ENCODE measurements at places on chromosomes 4 and X. TPM values are rescaled to one million over a fixed set of nuclear protein-coding genes. Genes with fewer than 3 reads are reported as not detected.

DNA sequence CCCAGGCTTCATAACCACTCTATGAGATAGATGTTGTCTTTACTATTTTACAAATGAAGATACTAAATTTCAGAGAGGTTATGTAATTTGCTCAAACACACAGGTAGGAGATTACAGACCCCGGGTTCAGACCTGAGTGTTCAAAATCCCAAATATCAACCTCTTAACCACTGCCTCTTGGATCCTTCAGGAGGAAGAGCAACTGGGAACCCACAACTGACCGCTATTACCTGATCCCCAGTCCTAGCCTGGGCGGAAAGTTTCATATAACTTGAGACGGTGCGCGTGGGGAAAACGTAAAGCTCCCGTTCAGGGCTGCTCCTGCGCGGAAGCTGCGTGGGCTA is 8.9 kb upstream of the PRDM8 start:
- DNase-seq: no peak

Gene MAP3K15
- total RNA-seq: 0.55 TPM

DNA sequence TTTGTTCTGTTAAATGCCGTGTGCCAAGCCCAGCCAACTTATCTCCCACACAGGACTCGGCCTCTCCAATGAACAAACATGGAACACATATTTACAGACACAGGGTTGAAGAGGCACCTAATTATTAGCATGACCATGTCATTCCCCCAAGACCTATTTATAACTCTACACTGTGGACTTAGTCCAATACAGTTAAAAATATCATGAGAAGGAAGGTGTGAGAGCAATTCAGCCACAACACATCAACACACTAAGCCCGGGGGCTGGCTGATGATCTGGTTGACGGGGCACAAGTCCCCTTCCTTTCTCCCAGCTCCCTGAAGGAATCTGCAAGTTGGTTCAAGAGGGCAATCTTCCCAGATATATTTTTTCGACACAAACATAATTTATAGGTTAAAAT is 28.1 kb downstream of the MANBA start:
- no peak for DNase-seq

Gene PCGF3
- total RNA-seq: 45.6 TPM

Gene GAGE13
- total RNA-seq: not detected

DNA sequence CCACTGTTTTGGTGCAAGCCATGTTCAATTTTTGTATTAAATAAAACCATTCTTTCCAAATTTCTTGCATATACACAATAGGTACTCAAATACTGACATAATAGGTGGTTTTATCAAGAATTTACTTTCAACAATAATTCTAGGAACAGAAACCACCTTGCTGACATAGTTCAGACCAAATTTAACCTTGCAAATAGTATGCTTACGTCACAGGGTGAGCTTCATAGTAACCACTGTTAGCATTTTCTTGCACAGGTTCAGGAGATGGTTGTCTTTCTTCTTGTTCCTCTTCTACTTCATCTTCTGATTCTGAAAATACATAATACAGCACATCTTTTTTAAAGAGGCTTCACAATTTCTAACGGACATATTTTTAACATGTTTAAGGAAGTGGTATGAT is 17.6 kb downstream of the G3BP2 start:
- DNase-seq: no peak

Gene FAAH2
- 1.5 TPM for total RNA-seq

Gene ESX1
- total RNA-seq: 0.10 TPM

DNA sequence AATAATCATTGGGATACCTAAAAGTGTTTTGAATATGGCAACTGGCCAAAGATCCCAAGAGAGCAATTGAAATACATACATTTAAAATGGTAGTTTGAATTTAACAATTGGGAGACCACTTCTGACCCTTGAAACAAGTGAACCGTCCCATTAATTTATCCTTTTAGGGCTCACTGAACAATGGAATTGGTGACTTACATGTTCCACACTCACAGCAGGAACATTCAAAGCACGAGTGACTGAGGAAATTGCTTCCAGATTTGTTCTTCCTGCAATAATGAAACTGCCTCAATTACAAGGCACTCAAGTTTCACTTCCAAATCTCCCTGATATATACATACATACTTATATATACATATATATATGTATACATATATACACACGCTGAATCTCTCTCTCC is 20.6 kb downstream of the SLC39A8 start:
- DNase-seq: no peak

DNA sequence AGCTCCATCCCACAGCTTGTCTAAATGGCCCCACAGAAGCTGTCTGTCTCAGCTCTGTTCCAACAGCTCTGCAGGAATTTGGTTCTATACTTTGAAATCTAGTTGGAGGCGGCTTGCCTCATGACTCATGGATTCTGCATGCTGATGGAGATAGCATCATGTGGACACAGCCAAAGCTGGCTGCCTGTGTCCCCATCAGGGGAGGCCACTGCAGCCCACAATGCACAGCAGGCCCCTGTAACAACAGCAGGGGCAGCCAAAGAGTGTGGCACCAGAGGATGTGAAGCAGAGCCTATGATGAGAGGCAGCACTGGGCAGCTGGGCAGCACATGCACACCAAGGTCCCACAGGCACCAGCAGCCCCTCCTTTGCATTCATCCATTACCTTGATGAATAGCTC is 67.2 kb downstream of the DCAF12L1 start:
- DNase-seq: no peak

Gene SH3RF1
- total RNA-seq: 17.1 TPM

DNA sequence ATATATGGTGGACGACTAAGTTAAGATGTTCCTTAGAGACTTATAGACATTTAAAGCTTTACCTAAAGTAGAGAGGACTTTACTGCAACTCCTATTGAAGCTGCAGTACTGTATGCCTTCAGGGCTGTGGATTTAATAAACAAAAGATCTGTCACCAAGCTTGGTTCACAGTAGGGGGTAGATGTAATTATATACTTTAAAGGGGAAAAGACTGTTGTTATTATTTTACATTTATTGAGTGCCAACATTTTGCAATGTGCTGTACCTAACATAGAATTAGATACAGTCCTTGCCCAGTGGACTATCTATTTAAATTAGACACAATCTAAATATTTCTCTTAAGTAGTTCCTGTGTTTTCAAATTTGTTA is 67.2 kb downstream of the SLIT2 start:
- no peak for DNase-seq

Gene HS6ST2
- 11.4 TPM for total RNA-seq

- no peak for DNase-seq
These were observed 252.5 kb downstream of the DTHD1 start for GRCh38 chr4:36533944-36534343.

Gene PAGE1
- not detected for total RNA-seq

GRCh38 chrX:133414406-133415275 is 648 bp downstream of the GPC4 start:
- DNase-seq: peak; percentile 49

DNA sequence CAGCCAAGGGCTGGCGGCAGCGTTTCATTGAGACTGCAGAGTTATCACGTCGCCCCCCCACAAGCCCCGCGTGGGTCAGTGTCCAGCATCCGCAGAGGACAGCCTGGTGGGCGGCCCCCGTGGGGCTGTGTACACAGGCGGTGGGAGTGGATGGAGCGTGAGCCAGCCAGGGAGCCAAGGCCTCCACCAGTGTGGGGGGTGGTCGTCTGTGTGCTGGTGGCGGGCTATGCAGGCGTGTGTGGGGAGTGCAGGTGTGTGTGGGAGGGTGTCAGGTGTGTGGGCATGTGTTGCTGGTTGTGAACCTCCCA is 56.5 kb upstream of the NKX1-1 start:
- no peak for DNase-seq

Gene MAGEE2
- 2.6 TPM for total RNA-seq

Gene KDR
- total RNA-seq: 217 TPM

Gene GRIA2
- total RNA-seq: 85.8 TPM

Gene SH3TC1
- 8.1 TPM for total RNA-seq

DNA sequence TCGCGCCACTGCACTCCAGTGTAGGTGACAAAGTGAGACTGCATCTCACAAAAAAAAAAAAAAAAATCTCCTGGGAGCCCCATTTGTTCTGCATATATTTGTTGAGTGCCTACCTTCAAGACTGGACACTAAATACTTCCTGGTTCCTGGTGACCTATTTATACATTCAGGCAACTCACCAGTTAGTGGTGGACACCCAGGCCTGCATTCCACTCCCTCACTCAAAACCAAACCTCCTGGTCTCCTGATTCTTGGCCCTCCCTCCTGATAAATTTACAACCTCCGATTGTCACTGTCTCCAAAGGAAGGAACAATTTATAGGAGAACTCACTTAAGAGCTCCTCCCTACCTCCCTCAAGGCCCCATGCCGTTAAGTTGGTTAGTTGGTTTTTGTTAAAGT is 3.1 kb downstream of the SYAP1 start:
- no peak for DNase-seq

Gene RIBC1
- total RNA-seq: 1.8 TPM

DNA sequence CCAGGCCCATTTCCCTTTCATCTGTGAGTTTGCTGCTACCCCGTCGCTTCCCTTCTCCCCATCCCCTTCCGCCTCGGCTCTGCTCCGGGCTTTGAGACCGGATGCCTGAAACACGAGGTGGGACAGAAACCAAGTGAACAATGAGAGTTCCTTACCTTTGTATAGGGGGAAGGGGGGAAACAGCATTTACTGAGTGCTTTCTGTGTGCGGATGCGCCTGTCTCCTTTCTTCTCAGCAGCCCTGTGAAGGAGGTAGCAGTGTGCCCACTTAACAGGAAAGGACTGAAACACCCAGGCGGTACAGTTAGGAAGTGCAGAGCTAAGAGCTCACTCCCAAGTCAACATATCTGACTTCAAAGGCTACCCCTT is 43.2 kb upstream of the TMSB15B start:
- DNase-seq: no peak

DNA sequence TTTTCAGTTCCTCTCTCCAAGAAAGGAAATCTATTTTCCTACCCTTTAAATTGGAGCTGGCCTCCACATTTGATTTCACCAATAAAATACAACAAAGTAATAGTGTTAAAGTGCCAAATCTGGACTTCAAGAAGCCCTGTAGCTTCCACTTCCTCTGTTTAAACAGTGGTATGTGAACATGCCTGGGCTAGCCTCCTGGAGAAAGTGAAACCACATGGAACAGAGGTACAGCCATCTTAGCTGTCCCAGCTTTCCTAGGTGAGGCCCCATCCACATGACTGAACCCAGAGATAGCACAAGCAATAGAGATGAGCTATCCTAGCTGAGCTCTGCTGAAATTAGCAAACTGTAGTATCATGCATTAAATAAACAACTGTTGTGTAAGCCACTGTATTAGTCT is 131.8 kb upstream of the VCX start:
- no peak for DNase-seq

Gene WDR44
- 18.4 TPM for total RNA-seq

DNA sequence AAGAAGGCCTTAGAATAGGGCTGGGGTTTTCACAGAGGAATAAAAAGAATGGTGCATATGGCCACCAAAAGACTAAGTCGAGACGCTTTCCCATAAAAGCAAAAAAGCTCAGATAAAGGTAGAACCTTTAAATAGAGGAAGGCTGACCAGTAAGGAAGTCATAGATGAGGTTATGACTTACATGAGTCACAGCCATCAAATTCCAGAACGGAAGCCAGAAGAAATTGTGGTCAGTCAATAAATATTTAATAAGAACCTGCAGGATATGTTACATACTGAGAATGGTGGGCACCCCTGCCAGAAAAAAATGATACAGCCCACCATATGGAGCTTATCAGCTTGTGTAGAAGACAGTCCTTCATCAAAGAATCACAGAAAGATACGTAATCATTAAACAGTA is 120.1 kb downstream of the MANBA start:
- no peak for DNase-seq

DNA sequence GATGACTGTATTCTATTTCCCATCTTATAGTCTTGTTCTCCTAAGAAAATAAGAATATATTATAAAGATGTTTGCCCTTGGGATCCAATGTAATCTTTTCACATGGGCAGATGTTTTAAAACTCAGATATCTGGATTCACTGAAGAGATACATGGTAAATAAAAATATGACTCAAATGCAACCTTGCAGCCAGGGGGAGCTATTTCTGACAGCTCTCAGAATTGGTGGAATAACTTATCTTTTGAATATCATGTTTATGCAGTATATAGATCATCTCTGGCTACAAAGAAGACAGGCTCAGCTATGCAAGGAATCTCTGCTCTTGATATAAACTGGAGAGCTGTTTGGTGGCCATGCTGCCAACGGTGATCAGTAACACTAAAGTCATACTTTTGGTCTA is 274.7 kb downstream of the GLUD2 start:
- DNase-seq: no peak

Gene CHRNA9
- total RNA-seq: 0.10 TPM

- no peak for DNase-seq
These were observed 34.9 kb downstream of the TBC1D14 start for GRCh38 chr4:6944301-6945051.

DNA sequence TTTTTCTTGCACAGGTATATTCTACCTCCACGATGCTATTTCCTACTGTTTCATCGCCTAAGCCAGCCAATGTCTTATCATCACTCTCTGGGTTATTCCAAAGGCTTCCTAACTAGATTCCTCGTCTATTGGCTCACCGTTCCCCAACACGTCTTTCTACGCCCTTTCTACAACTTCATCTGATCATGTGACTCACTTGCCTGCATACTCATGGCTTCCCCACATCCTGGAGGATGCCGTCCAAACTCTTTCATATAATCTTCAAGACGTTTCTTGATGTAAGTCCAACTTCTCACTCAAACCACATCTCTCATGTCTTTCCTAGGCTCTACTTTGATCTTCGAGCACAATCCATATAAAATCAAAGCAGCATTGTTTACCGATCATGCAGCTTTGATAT is 322.0 kb upstream of the PPARGC1A start:
- DNase-seq: no peak

Gene SMIM10L2A
- total RNA-seq: 11.0 TPM

- DNase-seq: no peak
These were observed 62.5 kb downstream of the BANK1 start for GRCh38 chr4:101853028-101853427.

GRCh38 chr4:101818362-101818761 is 27.8 kb downstream of the BANK1 start:
- no peak for DNase-seq

DNA sequence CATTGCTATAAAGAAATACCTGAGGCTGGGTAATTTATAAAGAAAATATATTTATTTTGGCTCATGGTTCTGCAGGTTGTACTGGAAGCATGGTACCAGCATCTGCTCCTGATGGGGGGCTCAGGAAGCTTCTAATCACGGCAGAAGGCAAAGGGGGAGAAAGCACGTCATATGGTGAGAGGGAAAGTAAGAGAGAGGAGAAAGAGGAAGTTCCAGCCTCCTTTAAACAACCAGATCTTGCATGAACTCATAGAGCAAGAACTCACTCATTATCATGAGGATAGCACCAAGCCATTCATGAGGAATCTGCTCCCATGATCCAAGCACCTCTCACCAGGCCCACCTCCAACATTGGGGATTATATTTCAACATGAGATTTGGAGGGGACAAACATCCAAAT is 125.0 kb upstream of the GRPR start:
- DNase-seq: no peak

Gene FRAS1
- total RNA-seq: 24.0 TPM

Gene IQCM
- total RNA-seq: not detected

- DNase-seq: no peak
These were observed 67.4 kb downstream of the DNAAF6 start for GRCh38 chrX:107273795-107274194.

Measured in spinal cord (tissue), 10 donors.